ENCODE measurements at places on chromosomes 1 and 21.

GRCh38 chr1:62209931-62210595, 15.4 kb downstream of the L1TD1 start:
- DNase-seq: no peak

DNA sequence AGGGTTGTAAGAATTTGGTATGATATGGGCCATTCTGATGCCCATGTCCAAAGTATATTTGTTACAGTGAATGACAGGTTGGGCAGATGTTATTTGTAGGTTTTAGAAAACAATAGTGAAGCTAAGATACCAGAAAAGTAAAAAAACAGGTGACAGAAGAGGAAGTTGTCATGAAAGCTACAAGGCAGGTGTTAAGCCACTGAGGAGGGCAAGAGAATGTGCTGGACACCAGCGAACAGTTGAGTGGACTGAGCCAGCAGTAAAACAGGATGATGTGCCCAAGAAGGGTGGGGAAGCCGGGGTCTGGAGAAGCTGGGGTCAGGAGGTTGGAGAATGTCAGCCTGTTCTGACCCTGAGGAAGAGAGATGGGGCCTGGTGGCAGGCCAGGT, 83.3 kb downstream of the DTL start:
- DNase-seq: no peak

DNA sequence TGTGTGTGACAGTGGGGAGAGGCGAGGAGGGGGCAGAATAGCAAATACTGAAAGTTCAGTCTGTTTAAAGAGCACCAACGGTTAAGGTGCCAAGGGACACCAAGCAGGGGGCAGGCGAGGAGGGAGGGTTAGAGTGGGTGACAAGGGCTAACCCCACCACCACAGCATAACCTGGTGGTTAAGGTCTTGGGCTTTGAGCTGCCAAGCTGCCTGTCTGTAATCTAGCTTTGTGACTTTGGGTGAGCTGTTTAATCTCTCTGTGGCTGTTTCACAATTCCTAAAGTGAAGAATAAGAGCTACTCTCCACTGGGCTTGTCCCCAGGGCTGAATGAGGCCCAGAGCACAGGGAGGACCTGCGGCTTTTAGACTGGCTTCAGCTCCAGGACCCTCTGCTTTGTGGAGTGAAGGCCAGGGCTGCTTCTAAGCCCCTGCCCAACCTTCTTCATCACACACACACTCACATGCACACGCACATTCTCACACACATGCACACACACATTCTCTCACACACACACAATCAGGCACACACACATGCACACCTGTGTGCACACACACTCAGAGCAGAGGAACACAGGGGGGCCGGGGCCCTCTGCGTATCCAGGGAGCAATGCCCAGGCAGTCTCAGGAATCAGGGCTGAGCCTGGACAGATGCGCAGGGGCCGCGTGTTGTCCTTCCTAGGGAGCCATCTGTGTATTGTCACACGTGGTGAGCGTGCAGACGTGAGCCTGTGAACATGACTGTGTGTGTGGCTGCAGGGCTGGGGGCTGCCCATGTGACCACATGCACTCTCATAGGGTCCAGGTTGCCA, 101.6 kb upstream of the TARDBP start:
- no peak for DNase-seq

- DNase-seq: no peak
These were observed 111.4 kb upstream of the BMP8A start for GRCh38 chr1:39380036-39380435.

- peak; percentile 52 for DNase-seq
These were observed 142.9 kb downstream of the SLC45A1 start for GRCh38 chr1:8460784-8461183.

- no peak for DNase-seq
These were observed 35.9 kb upstream of the PTGS2 start for GRCh38 chr1:186715887-186716809.

DNA sequence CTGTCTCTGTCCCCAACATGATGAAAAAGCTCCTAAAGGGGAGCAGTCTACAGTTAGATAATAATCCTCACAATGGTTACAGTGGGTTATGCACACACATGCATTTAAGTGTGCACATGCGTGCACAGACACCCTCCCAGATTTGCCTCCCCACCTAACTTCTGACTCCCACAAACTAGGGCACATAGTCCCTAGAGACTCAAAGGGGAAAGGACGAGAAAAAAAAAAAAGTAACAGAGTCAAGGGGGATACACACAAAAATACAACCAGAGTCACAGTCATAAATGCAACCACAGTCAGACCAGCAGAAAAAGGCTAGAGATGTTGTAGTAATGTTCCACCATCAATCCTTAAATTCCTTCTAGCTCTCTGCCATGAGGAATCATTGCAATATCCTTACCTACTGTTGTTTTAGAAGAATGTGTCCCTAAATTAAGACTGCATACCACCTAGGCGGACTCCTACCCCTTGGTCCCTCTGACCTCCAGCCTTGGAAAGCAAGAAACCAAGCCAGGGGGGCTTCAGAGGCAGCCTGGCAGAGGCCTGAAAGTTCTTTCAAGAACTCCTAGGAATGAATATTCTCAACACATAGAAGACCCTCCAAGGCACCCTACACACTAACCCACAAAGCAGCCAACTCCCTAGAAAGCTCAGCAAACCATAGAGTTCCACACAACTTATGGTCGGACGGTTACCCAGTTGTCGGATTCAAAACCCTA, 1.3 kb downstream of the CRTC2 start:
- DNase-seq: no peak

DNA sequence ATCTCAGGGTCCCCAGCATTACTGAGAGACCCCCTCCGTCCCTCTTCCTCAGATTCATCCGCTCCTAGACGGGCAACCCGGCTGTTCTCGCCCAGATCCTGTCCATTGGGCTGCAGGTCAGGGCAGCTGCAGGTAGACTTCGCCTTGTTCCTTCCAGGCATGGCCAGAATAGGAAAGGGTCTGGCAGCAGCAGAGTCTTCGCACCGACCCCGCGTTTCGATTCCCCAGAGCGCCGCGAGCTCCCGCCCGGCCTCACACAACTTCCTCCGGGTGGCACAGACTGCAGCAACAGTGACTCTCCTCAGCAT, 265 bp downstream of the NRDC start:
- no peak for DNase-seq

DNA sequence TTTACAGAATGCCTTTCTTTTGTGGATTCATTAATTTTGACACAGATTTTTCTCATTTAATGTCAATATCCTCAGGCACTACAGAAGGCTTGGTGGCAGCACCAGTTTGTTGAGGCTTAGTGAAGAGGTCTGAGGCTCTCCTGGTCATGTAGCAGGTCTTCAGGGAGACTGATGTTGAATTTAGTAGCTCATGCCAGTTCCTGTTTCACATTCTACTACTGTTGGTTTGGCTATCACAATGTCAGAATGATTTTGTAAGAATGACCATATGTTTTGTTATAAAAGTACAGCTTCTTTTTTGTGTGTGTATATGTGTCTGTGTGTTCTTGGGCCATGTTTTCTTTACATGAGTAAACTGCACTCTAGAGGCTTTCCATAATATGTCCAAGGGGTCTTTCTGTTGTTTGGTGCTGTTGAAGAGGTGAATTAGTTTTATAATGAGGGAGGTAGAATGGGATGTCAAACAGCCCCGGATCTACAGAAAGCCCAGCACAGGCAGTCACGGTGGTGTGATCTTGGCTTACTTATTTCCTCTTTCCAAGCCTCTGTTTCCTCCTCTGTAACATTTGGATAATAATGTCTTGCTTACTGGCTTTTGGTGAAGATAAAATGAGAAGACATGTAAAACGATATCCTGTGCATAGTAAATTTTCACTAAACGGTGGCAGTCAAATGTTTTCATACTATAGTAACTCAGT, 32.0 kb downstream of the C1orf21 start:
- DNase-seq: no peak

- peak; percentile 64 for DNase-seq
These were observed 84.1 kb upstream of the C21orf91 start for GRCh38 chr21:17903029-17903806.

DNA sequence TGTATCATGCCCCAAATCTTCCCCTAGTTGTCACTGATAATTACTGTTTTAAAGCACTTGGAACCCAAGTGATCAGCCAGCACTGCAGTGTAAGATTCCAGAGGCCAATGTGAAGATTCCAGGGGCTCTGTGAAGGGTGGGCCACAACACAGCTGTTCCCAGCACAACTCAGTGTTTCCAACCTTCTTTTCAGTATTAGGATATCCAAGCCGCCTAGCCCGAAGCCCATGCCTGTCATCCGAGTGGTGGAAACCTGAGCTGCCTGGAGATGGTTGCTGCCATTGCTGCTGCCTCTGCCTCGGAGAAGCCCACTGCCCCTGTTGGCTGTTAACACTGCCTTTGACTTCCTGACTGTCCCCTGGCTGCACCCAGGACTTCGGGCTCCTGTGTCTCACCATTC, 30.4 kb upstream of the SNX27 start:
- DNase-seq: no peak

DNA sequence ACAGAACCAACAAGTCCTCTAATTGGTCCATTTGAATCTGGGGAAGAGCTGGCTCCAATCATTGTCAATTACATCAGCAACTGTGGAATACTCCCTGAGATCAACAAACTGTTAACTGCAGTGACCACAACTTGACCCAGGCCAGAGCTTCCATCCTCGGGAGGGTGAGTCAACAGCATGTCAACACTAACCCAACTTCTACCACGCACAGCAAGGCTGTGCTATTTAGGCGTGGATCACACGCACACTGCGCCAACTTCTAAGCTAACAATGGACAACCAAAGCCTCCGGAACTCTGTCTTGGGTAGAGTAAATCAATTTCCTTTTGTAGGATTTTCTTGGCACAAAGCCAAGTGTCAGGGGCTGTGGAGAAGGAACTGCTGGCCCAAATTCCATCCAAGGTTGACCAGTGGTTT, 30.4 kb downstream of the APP start:
- DNase-seq: no peak

DNA sequence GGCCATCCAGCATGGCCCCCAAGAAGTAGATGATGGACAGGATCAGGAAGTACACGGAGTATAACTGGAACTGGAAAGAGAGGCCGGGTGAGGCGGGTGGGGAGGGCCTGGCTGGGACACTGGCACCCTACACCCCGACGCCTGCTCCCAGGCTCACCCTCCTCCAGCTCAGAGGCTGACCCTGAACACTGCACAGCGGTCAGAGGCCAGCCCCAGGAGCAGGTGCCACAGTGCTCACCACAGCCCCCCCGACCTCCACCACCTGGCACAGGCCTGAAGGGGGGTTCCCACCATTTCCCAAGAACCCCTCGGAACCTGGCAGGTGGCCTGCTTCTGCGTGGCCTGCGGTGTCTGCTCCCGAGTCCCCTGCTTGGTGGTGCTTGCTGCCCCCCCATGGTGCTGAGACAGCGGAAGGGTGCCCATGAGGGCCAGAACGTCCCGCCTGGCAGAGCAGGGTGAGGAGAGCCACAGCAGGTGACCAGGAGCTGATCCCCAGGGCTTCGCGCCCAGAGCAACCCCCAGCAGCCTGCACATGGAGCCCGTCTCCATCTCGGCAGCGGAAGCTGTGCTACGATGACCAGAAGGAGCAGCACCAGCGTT, 26.1 kb downstream of the SLC19A1 start:
- no peak for DNase-seq

GRCh38 chr21:14353231-14353630, 29.7 kb downstream of the HSPA13 start:
- no peak for DNase-seq

DNA sequence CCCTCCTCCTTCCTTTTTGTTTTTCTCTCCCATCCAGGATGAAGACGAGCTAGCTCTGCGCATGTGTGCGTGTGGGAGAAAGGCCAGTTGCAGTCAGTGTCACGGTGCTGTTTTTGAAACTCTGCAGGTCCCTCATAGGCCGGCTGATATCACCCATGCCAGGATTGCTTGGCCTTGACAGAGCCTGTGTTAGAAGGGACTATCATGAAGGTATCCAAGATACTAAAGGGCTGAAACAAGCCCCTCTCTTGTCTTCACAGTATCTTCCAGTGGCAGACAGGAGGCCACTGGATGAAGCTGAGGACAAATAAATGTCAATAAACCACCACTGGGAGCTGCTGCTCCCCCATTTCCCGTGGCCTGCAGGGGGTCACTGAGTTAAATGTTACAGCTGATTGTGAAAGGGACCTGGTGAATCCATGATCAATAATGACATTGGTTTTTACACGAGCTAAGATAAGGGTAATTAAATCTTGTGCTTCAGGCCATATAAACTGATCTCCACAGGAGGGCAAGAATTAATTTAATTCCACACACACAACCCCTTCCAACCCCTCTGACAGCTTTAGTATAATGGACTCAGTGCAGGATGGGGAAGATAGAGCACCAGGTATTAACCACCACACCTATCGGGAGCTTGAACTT, 64.6 kb upstream of the TARBP1 start:
- DNase-seq: no peak

DNA sequence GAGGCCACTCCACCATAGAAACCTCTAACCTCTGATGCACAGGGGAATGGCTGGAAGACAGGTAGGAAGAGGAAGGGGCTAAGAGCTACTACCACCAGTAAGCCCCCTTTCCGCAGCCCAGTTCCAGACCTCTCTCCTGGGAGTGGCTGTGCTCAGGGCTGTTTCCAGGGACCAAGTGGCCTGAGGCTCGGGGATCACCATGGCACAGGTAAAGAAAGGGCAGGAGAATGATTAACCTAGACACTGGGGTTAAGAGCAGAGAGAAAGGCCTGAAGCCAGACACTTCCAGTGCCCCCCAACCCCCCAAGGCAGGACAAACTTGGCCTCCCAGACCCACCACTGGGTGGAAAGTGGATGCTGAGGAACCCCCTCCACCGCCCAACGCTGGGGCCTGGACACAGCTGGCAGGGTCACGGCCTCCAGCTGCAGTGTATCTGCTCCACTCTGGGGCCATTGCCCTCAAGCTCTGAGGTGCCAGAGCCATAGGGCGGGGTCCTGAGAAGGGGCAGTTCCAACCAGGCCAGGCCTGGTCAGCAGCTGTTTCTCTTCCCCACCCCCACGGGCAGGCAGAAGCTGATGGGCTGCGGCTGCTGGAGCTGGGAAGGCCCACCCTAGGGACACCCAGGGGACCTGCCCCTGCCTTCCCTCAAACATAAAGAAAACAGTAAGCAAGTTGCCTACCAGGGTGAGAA, 2.6 kb downstream of the TAGLN2 start:
- DNase-seq: no peak

GRCh38 chr1:231584117-231584516, 42.5 kb upstream of the DISC1 start:
- peak; percentile 5 for DNase-seq

GRCh38 chr1:44151332-44151731, 9.9 kb upstream of the KLF18 start:
- no peak for DNase-seq

DNA sequence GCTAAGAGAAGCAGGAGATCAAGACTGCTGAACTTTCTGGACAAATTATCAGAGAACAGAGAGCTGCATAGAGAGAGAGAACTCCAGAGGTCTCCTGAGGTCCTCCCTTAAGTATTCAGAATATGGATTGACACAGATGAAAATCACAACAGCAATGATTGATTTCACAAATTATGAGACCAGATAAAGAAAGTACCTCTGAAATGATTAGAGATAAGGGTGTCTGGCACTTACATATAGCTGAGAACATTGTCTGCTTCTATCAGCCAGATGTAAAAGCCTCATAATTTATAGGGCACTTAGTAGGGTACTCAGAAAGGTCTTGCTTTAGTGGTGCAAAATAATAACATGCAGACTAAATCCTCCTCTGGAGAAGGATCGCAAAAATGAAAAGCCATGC, 1301.8 kb downstream of the BRINP3 start:
- DNase-seq: no peak

- DNase-seq: no peak
These were observed 53.2 kb downstream of the SPSB1 start for GRCh38 chr1:9345922-9346321.

All from NCI-H1105 treated with DMSO at 0.1 percent for 48 hours (cell line).